ENCODE measurements at places on chromosomes 6 and 20.

DNA sequence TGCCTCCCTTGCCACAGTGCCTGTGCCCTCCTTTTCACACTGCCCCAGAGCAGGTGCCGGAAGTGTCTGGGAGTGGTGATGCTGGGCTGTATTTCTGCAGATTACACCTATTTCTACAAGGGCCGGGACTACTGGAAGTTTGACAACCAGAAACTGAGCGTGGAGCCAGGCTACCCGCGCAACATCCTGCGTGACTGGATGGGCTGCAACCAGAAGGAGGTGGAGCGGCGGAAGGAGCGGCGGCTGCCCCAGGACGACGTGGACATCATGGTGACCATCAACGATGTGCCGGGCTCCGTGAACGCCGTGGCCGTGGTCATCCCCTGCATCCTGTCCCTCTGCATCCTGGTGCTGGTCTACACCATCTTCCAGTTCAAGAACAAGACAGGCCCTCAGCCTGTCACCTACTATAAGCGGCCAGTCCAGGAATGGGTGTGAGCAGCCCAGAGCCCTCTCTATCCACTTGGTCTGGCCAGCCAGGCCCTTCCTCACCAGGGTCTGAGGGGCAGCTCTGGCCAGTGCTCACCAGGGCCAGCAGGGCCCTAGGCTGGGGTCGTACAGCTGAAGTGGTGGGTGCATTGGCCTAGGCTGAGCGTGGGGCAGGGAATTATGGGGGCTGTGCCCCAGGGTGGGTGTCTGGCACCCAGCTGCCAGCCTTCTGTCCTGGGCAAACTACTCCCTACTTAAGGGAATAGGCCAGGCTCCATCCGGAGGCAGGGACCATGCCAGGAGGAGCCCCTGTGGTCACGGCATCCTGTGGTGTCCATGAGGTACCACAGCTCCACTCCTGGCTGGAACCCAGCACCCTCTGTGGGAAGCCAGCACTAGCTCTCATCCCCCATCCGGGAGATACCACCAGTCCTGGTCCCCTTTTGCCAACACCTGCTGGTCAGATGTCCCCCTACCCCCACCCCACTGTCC, 3.5 kb downstream of the MMP24OS start:
- no peak for DNase-seq

DNA sequence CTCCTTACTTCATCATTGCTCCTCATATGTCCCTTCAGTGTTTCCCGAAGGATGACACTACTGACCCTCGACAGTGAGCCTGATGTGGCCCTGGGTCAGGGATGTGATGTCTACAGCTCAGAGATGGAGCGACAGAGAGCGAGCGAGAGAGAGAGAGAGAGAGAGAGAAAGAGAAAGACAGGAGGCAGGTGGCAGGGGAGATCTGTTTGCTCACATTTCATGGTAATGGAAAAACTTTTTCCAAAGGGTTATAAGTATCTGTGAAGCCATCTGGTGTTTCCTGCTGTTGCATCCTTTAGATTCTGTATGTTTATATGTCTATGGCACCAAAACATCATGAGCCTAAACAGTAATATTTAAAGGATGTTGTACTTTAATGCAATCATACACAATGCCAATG, 77.2 kb downstream of the PPP1R3G start:
- no peak for DNase-seq

DNA sequence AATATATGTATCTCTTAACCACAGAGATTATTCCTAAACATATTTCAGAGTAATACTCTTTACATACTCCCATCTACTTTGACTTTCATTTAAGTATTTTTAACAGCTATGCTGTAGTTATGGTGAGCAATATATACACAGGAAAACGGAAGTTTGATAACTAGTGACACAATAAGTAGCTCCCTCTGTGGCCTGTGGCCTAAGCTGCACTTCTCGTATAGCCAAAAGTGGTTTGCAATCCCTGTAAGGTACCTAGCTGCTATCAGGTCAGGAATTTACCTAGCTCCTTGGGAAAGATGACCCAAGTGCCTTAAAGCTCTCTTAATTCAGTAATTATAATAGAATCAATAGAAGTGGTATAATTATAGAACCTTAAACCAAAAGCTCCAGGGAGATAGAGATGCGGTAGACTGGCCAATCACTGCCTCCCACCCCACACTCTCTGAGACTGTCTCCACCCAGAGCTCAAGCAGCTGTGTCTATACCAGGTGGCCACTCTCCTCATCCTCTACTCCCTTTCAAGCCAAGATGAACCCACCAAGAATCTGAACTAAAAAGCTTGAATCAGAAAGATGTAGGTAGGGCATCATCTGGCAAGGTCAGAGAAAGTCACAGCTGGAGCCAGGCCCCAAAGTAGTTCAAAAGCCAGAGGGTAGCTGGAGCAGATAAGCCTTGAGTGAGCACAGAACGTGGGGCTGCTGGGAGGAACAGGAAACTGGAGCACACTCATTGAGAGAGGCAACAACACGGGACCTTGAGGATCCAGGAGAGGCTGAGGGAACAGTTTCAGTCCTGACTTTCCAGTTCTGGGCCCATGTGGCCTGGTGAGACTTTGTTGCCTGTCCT, 84.9 kb upstream of the ASF1A start:
- no peak for DNase-seq

DNA sequence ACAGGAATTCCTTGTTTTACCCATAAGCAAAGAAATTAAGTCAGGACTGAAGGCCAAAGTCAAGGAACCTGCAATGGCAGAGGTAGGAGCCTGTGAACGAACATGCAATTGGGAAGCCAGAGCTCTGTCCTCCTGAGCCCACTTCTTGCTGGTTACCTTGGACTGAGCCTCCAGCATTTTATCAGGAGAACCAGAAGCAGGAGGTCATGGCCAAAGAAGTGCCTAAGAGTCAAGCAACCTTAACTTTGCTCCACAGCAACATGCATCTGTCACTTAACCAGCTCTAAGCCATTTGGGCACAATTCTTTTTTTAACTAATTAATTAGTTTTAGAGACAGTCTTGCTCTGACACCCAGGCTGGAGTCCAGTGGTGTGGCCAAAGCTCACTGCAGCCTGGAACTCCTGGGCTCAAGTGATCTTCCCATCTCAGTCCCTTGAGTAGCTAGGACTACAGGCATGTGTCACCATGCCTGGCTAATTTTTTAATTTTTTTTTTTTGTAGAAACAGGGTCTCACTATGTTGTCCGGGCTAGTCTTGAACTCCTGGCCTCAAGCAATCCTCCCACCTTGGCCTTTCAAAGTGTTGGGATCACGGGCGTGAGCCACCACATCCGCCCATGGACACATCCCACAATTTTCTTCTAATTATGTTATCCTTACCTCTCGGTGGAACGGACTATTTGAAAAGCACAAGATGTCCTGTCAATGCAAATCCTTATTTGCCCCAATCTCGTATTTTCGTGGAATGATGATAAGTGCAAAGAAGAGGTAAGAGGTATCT, 334.2 kb downstream of the CD83 start:
- DNase-seq, result no peak

- no peak for DNase-seq
Observed at GRCh38 chr6:23445157-23445710, 680.8 kb upstream of the NRSN1 start.

All from activated CD4-positive, alpha-beta T cell treated with anti-CD3 and anti-CD28 coated beads for 4 hours (primary cell).